ENCODE measurements at places on chromosomes 6 and 20.

DNA sequence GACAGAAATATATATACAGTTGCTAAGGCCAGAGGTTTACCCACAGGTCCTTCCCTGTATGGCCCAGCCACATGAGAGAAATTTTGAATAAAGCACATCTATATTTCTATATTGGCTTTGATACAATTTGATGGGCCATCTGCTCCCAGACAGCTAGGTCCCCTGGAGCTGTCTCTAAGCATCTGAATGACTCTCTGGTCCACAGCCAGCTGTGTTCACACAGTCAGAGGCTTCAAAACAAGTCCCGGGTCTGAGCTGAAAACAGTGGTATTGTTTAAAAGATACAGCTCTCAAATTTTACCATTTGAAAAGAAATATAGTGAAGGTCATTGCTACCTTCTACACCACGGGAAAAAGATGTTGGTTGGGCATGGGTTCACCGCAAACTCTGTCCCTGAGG is 161.1 kb downstream of the SLC35B3 start:
- DNase-seq: no peak

DNA sequence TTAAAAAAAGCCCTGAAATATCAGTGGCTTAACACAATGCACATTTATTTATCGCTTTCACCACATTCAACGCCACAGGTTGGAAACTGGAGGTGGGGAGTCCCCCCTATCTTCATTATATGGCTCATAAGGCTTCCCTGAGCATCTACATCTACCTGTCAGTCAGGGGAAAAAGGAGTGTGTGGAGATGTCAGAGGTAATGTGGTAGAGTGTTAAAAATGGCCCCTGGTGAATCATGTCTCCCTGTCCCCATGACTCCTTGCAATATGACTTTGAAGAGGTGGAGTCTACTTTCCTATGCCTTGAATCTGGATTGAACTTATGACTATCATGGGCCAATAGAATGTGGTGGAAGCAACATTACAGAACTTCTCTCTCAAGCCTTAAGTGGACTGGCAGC is 65.5 kb upstream of the BTBD3 start:
- no peak for DNase-seq

DNA sequence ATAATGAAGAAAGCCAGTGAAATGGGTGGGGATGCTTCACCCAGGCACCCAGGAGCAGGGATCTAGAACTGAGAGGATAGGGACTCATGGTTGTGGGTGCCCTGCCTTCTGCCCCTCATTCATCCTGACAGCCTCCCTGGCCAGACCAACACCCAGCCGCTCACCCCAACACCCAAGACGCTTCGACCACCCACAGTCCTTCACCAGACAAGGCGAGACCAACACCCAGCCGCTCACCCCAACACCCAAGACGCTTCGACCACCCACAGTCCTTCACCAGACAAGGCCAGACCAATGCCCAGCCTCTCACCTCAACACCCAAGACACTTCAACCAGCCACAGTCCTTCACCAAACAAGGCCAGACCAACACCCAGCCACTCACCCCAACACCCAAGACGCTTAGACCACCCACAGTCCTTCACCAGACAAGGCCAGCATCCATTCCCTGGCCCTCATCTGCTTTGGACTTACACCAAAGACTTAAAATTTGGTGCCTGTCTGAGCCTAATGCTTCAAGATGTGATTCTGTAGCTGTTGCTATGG is 131.5 kb downstream of the ANKRD60 start:
- DNase-seq: no peak

- no peak for DNase-seq
These were observed 122.3 kb downstream of the JARID2 start for GRCh38 chr6:15368186-15368585.

- DNase-seq: no peak
These were observed 12.2 kb upstream of the SLC17A2 start for GRCh38 chr6:25942561-25943147.

GRCh38 chr6:110683241-110683640 is 132.0 kb downstream of the CDK19 start:
- no peak for DNase-seq

GRCh38 chr6:52376763-52377162 is 14.8 kb downstream of the PAQR8 start:
- DNase-seq: no peak

- no peak for DNase-seq
These were observed 4.5 kb downstream of the SOX4 start for GRCh38 chr6:21597801-21598673.

- peak; percentile 70 for DNase-seq
These were observed 647 bp downstream of the AK9 start for GRCh38 chr6:109690373-109690736.

- no peak for DNase-seq
These were observed 77.0 kb upstream of the ESR1 start for GRCh38 chr6:151730496-151730870.

- no peak for DNase-seq
These were observed 550.3 kb downstream of the QKI start for GRCh38 chr6:163964789-163965188.

GRCh38 chr6:154314084-154314483 is 42.5 kb downstream of the IPCEF1 start:
- DNase-seq: no peak

GRCh38 chr6:37171201-37171969 is 1.4 kb downstream of the PIM1 start:
- DNase-seq: peak; percentile 68

Measured in activated naive CD8-positive, alpha-beta T cell treated with anti-CD3 and anti-CD28 coated beads, Interleukin-2, amount 10 ng/mL, durations not matched to agents 7 days and 5 days (primary cell).